ENCODE measurements at places on chromosomes 2 and 18. TPM values are rescaled to one million over a fixed set of nuclear protein-coding genes. Genes with fewer than 3 reads are reported as not detected.

Gene ANKRD36B
- 42.1 TPM for total RNA-seq

Gene AOX1
- total RNA-seq = 6.4 TPM

DNA sequence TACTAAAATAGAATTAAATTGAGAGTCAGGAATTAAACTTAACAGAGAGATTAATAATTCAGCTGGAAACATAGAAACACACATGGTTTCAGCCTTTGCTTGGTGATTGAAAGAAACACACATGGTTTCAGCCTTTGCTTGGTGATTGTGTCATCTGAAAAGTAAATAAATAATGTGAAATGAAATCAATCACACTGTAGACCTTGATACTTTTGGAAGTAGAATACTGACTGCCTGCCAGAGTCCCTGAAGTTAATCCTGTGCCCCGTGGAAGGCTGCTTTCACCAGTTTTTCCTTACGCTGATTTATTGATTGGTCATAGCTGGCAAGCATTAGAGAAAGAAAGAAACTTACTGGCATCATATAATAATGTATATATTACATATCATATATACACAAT, 1252.7 kb upstream of the FAM98A start:
- no peak for DNase-seq

Gene GKN2
- not detected for total RNA-seq

DNA sequence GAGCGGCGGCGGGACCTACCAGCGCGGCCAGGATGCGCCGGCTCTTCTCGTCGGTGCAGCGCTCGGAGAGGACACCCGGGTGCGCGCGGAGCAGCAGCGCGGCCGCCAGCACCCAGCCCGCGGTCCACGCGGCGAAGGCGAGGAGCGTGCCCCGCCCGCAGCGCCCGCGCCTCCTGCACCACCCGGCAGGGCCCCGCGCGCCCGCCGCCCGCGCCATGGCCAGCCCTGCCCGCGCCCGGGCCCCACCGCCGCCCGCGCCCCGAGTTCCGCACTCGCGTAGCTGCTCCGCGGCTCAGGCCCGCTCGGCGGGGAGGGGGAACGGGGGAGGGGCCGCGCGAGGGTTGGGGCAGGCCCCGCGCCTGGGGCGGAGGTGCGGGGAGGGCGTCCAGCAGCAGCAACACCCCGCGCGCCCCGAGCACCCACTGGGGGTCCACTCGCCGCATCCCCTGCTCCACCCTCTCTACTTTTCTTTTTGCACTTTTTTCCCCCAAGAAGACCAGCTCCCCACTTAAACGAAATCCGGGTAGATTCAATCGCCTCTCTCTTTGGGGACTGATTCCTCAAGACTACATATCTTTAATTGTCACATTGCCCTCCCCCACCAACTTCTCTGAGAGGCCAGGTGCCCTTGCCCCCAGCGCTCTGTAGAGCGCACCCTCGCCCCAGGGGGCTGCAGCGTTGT, at the start of gene DIPK1C:
DIPK1C (minus strand) TSS at position 266 of the 682 bp plus-strand sequence; CDS start at position 217, 49 bp downstream.
- DNase-seq = no peak

Gene CFAP221
- total RNA-seq = 1.6 TPM

Gene IL1RL2
- total RNA-seq = 2.0 TPM

DNA sequence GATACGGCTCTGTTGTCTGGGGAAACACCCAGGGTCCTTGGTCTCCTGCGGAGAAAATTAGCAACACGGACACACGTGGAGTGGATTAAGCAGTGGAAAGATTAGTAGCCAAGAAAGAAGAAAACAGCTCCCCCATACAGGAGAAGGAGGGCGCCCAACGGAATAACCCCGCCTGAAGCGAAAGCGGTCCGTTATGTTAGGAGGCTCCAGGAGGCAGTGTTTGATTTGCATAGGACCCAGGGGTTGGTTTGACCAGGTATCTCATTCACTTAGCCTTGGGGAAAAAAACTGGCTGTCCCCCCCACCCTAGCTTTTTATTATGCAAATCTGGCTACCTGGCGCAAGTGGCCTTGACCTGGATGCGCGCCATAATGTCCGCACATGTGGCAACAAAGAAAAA, 170.1 kb upstream of the KYNU start:
- no peak for DNase-seq

DNA sequence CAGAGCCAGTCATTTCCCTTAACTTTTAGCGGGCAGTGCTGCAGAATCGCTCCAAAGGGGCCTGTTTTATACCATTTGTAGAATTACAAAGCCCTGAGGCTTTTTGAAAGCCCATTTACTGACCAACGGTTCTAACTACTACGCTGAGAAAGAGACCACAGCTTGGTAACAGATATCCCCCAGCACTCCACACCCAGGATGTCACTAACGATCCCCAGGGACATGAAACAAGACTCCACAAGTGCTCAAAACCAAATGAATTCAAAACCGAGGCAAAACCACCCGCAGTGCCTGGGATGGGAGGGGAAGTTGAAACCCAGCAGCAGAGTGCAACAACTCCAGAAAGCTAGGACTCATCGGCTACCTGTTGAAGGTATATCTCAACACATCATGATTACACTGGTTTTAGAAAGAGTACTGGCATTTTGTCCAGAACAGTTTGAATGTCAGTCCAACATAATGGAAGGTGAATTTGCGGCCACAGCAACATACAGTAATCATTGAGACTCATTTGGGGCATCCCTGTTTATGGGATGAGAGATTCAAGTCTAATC, 33.6 kb upstream of the LRP2 start:
- no peak for DNase-seq

GRCh38 chr2:70789304-70790135, 923 bp downstream of the FIGLA start:
- DNase-seq = peak; percentile 73

DNA sequence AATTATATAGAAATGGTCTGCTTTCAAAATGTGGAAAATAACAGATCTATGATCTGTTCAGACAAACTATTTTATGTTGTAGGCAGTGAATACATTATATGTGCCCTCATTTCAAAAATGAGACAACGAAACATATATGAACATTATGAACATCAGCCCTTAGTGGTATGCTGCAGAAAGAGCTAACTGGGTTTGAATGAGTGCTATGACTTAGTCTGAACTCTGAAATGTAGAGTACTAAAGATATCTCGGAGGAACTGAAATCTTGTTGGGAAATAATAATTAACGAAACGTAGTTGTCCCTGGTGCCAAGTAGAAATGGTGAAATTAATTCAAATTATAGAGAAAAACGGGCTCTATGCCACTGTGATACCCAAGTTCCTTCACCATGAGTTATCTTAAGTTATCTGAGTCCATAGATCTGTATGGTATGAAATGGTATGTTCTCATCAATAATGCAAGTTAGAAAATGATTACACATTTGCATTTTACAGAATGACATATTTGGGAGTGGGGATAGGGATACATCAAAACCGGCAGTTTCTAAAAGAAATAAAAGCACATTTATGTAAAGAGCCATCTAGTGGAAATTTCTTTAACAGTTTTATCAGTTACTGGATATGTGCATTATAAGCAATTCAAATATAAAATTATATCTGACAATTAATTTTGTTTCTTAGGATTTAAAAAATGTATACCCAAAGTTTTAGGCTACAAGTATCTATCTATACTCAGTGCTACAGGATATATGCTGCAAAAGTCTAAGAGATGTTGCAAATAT, 26.7 kb downstream of the STARD6 start:
- no peak for DNase-seq

GRCh38 chr2:145807968-145808367, 1288.0 kb upstream of the ZEB2 start:
- DNase-seq = no peak

Gene SERPINB10
- total RNA-seq = not detected

DNA sequence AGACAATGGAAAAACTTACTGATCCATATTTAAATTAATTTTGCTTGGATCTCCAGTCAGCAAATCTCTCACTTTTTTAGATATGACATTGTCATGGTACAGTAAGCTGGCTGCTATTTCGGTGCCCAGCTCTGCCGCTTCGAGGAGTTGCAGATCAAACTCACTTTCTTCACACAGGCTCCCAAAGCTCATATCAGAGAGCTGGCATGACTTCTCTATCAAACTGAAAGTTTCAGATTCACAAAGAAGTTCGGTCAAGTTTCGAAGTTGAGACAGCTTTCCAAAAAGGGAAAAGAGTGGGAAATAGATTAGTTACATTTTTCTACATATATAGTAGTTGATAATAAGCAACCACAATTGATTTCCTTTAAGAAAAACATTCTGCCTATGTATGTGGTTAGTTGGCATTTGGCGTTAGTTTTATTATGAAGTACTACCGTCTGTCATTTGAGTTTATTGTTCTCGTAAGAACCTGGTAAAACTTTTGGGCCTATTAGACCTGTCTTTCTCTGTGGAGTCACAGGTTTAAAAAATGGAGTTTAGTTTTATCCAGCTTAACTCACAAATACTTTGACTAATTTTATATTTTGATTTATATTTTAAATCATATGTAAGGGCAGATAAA, 118.8 kb downstream of the ABCA12 start:
- no peak for DNase-seq

DNA sequence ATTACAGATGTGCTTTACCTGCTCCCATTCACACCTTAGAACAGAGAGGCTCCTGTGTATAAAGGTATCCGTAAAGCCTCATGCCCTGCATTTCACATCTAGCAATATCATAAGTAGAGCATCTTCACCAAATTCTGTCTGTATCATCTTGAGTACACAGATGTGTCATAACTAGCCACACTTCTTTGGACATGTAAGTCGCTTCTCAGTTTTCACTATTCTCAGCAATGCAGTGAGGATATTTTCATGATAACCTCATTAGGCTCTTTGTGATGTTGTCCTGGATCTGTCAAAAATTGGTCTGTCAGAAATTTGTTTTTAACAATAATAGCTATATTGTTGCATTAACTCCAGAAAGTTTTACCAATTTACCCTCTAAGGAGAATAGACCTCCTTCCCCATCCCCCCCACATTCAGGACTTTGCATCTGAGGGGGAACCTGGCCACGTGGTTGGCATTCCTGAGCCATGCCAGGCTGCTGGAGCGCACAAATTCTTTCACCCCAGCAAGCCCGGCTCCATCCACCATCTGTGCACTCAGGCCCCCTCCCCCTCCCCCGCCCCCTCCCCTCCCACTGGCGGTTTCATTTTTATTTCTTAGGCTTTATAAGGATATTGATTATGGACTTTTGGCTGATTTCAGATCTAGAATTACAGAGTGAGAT, 34.1 kb downstream of the AGAP1 start:
- DNase-seq = no peak

Gene RFTN2
- 0.07 TPM for total RNA-seq

Gene NAT8
- total RNA-seq = not detected

Gene MAL
- total RNA-seq = 205 TPM

DNA sequence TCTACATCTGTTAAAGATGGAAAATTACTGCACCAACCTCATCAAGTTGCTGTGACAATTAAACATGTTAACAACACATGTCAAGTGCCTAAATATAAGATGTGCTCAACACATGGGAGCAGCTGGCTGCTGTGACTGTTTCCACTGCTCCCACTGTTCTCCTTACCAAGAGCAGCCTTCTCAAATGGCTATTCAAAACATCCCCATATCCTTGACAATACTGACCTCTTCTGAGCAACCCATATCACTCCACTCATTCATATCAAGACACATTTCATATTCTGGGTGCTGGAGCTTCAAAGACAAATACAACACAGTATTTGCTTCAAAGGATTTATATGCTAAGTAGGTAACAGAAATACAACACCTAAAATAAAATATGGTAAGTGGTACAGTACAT, 60.3 kb downstream of the PIAS2 start:
- no peak for DNase-seq

Gene DHRS9
- total RNA-seq = 1.3 TPM

DNA sequence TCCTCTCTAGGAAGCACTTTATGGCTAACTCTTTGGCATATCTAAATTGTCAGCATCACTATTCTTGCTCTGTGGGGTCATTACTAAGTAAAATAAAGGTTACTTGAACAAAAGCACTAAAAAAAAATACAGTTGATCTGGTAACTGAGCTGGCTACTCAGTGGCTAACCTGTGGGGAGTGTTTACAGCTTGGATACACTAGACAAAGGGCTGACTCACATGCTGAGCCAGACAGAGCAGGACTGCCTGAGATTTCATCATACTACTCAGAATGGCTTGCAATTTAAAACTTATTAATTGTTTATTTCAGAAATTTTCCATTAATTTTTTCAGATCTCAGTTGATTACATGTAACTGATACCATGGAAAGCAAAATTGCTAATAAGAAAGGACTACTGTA, 1690.4 kb upstream of the SLC39A10 start:
- no peak for DNase-seq

DNA sequence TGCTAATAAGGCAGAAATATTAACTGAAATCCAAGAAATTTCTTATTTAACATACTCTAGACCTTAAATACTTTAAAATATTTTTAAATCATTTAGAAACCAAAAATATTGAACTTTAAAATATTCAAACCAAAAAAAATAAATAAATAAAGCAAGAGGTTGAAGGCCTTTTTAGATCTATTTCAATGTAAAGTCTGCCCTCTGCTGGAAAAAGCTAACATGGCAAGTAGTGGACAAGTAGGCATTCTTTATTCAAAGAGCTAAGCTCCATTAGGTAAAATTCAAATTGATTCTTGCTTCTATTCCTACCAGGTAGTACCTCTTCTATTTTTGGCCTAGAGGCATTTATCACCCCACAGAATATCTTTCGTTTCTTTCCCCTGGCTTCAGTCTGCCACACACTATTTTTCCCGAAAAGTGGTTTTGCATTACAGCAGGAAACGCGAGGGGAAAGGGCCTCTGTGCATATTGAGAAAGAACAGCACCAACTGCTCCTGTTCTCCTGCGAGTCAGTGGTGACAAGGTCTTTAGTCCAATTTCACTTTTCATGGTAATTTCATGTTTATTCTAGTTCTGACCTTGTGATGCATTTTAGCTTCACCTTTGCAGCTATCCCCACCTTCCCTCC, 20.4 kb downstream of the IFIH1 start:
- DNase-seq = no peak

DNA sequence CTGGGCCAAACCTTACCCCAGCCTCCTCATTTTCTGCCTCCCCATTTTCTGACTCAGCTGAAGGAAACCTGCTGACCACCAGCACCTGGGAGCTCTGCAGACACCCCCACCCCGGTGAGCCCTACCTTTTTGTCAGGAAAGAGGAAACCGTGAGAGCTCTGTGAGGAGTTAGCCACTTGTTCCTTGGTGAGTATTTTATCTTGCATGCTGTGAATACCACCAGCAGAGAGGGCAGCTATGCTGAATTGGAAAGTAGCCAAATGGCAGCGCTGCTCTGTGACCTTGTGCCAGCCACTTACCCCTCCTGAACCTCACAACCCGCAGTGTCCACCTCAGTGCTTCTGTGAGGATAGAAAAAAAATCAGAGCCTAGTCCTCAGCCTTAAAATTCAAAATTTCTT, 2.5 kb downstream of the MPPE1 start:
- DNase-seq = no peak

Gene TTN
- 4.2 TPM for total RNA-seq

- DNase-seq = no peak
These were observed 47.7 kb upstream of the PLB1 start for GRCh38 chr2:28447943-28448792.

DNA sequence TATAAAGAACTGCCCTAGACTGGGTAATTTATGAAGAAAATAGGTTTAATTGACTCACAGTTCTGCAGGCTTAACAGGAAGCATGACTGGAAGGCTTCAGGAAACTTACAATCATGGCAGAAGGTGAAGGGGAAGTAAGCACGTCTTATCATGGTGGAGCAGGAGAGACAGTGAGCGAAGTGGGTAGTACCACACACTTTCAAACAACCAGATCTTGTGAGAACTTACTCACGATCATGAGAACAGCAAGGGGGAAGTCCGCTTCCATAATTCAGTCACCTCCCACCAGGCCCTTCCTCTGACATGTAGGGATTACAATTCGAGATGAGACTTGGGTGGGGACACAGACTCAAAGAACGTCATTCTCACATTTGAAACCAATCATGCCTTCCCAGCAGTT, 260.1 kb upstream of the FAM98A start:
- DNase-seq = no peak
